Effector memory CD4-positive, alpha-beta T cell (primary cell): ENCODE measurements at places on chromosomes 1 and 21.

DNA sequence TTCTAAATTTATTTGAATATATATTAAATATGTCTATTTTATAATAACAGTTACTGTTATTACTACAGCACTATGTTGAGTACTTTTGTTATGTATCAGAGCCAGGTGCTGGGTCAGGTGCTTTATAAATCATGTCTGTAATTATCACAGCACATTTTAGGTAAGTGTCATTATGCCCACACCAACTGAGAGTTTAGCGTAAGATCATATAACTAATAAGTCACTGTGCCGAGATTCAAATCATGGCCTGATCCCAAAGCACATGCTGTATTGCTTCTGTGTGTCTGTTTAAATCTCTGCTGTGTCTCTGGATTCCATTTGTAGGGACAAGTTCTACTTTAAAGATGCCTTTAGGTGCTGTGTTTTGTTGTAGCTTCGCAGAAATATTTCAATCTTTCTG, 1.9 kb downstream of the GPSM2 start:
- no peaks in the 10 kb centered on the region for H3K27me3 ChIP-seq
- H3K4me3 ChIP-seq = no peak overlapping the region
- no peak overlapping the region for H3K27ac ChIP-seq

GRCh38 chr1:145960468-145961108, 2.8 kb upstream of the LIX1L start:
- H3K4me1 ChIP-seq = peaks cover 39% of the 10 kb centered on the region
- peak overlapping the region; percentile 68 for H3K27ac ChIP-seq
- H3K4me3 ChIP-seq = peak overlapping the region; percentile 71
- no peaks in the 10 kb centered on the region for H3K36me3 ChIP-seq
- DNase-seq = peak; percentile 54

DNA sequence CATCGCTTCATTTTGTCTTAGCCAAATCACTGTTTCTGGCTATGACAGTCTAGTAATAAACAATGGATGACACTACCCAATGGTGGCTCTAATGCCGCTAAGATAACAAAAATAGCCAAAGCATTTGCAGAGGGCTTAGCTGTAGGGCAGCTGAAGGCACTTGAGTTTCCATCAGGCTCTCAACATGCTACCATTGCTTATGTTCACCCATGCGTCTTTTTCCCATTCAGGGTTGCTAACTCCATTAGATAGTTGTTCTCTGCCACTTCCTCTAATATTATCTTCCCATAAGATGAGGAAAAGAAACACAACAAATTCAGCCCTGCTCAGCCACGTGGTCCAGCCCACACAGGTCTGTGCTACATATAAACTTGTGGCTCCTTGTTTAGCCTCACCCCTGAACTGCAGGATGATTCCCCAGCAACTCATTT, 159.6 kb downstream of the TOMM20 start:
- no peak overlapping the region for H3K4me3 ChIP-seq
- no peaks in the 10 kb centered on the region for H3K36me3 ChIP-seq

DNA sequence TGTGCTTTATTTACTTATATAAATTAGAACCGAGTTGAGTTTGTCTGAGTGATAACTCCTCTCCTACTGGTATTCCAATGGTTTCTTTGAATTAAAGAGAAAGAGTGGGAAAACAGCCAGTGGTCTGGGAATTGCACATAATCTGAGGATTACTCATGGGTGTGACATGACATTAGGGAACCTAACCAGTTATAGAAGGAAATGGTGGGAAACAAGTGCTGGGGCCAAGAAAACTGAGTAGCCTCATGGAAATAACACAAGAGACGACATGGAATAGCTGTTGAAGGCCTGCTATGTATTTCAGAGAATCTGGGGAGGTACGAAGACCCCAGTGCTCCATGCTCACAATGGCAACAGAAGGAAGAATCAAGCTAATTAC, 41.8 kb upstream of the LRRC52 start:
- H3K4me3 ChIP-seq = no peak overlapping the region
- H3K36me3 ChIP-seq = no peaks in the 10 kb centered on the region
- no peak overlapping the region for H3K27ac ChIP-seq
- no peak for DNase-seq

- H3K27me3 ChIP-seq = no peaks in the 10 kb centered on the region
- H3K36me3 ChIP-seq = peaks cover 3% of the 10 kb centered on the region
- no peaks in the 10 kb centered on the region for H3K4me1 ChIP-seq
- H3K4me3 ChIP-seq = no peak overlapping the region
- no peak for DNase-seq
- H3K27ac ChIP-seq = no peak overlapping the region
Observed at GRCh38 chr1:43921022-43921421, 12.6 kb upstream of the ARTN start.
